MG63 (cell line): ENCODE measurements at places on chromosomes 16 and 17.

DNA sequence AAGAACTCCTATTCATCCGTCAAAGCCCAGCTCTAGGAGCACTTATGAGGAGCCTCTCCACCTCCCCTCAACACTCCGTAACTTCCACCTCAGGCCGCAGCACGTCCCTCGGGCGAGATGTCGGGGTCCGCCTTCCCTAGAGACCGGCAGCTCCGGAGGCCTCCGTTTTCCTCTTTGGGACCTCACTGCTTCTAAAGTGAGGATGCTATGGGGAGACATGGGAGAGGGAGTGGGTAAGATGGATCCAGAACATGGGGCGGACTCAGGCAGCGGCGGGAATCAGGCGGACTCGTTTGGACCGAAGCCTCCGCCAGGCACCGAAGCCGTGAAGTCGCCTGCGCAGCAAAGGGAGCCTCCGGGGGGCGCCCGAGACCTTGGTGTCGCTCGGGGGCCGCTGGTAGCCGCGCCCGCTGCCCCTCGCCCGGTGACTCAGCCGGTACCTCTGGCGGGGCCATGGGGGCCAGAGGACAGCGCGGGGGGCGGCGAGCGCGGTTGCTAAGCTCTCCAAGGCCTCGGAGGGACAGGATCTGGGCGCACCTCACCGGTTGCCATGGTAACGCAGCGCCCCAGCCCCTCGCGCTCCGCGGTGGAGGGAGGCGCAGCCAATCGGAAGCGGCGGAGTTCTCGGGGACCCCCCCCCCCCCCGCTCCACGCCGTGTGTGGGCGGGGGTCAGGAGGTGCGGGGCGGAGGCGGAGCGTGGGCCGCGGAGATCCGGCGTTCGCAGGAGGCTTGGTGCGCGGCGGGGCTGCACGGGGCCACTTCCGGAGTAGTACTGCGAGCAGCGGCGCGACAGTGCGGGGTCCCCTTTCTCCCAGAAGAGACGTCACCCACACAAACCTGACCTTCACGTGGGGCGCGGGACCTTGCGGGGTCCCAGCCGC lies 1.3 kb upstream of the HIC1 start:
- DNase-seq = peak; percentile 34

- DNase-seq = no peak
These were observed 168.6 kb downstream of the RGS9 start for GRCh38 chr17:65305778-65306177.

GRCh38 chr17:56141046-56141839 lies 12.0 kb upstream of the ANKFN1 start:
- peak; percentile 78 for DNase-seq

DNA sequence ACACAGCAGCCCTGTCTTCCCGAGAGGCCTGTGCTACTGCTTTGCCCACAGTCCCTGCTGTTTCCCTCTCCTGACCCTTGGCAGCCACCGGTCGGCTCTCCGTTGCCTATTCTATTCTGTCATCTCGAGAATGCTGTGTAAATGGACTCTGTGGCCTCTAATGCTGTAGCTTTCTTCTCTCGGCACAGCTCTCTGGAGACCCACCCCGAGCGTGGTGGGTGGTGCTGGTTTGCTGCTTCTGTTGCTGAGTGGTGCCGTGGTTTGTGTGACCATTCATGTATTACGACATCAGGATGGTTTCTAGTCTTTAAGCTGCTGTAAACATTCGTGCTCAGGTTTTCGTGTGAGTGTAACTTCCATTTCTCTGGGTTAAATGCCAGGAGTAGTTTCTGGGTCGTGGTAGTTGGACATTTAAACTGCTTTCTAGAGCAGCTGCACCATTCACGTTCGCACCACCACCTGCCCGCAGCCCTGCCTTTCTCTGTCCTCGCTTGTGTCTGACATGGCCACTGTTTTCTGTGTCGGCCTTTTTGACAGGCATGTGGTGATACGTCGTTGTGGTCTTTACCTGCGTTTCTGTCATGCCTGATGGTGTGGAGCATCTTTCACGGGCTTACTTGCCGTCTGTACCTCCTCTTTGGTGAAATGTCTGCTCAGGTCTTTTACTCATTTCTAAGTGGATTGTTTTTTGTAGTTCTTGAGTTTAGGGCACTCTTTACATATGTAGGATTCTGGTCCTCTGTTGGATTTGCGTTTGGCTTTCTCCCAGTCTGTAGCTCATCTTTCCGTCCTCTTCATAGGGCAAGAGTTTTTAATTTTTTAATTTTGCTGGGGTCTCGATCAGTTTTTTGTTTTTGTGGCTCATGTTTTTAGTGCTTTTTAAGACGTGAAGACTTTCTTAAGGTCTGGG lies 47.7 kb upstream of the ZNF750 start:
- DNase-seq = no peak

DNA sequence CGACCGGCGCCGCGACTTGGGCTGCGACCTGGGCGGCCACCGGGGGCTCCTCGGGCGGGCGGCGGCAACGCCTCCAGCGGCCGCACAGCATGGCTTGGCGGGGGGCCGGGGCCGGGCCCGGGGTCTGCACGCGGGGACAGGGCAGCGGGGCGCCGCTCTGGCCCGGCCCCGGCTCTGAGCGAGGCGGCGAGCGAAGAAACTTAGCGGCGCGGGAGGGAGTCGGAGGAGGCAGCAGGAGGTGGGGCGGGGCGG lies at the start of gene PLCD3:
TSS of gene PLCD3 (minus strand) at position 196 of the 252 bp plus-strand sequence. CDS start at position 91, 105 bp downstream.
- no peak for DNase-seq

GRCh38 chr16:80684906-80685305 lies 119.5 kb downstream of the CDYL2 start:
- DNase-seq = no peak

GRCh38 chr17:3750296-3750695 lies 26.6 kb downstream of the HASPIN start:
- DNase-seq = no peak

DNA sequence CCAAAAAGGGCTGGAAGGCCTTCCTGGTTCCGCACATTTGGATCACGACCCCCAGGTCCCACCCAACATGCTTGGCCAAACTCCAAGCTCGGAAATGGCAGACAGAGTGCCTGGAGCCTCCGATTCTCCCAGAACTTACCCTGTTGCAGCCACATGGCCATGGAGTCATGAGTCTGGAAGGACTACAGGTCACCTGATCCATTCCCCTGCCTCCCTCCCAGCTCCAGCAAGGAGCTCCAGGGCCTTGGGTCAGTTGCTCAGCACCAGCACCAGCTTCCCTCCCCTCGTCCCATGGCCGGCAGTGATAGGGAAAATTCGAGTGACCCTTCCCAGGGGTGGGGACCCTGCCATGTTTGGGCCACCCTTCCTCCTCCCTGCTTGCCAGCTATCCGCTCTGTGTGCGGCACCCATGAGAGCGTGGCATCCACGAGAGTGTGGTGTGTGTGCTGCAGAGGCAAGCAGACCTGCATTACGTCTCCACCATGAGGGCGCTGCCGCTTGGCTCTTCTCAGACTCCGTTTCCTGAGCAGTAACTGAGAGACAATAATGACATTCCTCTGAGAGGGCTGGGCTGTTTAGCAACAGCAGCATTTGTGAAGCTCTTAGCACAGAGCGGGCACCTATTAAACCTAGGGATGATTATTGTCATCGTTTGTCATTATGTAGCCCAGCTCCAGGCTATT lies 21.3 kb upstream of the RPL38 start:
- DNase-seq = no peak

DNA sequence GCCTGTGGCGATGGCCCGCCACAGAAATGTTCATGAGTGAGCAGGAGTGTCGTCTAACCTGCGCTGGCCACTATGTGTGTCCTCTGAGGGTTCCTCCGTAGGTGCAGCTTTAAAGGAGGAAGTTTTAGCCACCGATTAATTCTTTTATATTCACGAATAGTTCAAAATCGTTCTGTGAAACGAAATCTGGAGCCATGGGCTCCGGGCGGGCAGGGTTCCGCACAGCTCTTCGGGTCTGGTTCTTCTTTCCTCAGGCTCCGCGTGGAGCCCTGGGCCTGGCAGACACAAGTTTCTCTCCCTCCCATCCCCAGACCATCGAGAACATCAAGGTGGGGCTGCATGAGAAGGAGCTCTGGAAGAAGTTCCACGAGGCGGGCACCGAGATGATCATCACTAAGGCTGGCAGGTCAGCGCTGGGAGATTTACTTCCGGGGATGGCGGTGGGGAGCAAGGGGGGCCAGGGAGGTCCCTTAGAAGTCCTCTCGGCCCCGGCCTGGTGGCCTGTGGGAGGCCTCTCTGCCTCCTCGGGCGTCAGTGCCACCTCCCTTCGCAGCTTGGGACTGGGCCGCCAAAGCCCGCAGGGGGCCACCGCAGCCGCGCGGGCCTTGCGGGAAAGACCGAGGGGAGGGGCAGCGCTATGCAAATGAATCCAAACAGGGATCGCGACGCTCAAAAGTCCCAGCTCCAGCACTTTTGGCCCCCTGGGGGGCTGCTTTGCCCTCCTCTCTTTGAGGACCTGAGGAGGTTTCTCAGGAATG lies 5.2 kb downstream of the TBX4 start:
- DNase-seq = no peak

DNA sequence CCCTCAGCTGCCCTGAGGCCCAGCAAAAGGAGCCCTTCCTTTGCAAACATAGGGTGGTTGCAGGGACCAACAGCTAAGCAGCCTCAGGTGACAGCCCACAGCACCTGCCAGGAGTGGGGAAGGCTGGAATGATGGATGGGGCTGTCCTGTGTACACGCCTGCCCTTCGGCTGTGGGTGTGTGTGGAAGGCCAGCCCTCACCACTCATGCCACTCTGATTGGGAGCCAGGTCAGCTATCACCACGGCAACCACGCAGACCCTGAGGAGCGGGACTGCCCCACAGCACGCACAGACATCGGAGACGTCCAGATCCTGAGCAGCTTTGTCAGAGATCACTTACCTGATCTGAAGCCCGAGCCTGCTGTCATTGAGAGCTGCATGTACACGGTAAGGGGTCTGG lies 11.9 kb downstream of the PIPOX start:
- no peak for DNase-seq

DNA sequence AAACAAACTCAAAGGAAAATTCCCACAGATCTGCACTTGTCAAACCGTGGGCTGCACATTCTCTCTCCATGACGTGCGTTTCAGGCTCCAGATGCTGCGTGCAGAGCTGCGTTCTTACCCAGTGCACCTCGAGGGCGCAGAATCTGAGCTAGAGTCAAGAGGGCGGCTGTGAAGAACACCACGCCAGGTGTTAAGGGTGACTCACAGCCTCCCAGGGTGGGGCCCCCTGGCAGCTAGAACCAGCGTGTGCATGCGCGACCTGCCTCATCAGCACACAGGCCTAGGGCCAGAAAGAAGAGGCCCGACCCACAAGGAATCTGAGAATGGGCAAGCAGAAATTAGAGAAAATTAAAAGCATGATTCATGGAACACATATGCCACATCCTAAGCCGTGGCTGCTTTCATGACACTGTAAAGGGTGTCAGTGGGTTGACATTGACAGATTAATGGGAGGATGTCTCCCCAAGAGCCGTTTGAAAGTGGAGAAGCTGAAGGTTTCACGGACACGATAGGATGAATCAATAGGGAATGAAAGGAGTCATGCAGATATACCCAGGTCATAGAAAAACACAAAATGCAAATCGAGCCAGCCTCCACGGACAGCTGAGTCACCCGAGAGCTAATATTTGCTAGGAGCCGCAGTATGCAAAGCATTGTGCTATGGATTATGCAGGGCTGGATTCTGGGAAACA lies 29.0 kb downstream of the MARCHF10 start:
- peak; percentile 93 for DNase-seq

GRCh38 chr17:68291836-68292688 lies 767 bp downstream of the ARSG start:
- peak; percentile 86 for DNase-seq

- no peak for DNase-seq
These were observed 16.0 kb upstream of the CCL17 start for GRCh38 chr16:57388359-57389086.

DNA sequence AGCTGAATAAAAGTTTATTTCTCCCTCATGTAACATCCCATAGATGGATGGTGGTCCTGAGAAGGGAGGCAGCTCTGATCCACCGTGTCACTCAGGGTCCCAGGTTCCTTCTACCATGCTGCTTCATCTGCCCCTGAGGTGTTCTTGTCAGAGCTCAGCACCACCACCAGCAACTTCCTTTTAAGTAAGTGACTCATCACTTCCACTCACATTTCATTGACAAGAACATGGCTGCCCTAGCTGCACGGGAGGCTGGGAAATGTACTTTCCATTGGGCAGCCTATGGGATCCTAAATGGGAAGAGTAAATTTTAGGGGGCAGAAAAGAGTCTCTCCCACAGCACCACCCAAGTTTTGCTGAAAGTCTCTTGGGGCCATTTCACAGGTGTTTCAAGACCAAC lies 134.7 kb downstream of the USP31 start:
- DNase-seq = no peak
